Stromal cell of bone marrow (primary cell): ENCODE measurements at places on chromosomes 1 and 21.

DNA sequence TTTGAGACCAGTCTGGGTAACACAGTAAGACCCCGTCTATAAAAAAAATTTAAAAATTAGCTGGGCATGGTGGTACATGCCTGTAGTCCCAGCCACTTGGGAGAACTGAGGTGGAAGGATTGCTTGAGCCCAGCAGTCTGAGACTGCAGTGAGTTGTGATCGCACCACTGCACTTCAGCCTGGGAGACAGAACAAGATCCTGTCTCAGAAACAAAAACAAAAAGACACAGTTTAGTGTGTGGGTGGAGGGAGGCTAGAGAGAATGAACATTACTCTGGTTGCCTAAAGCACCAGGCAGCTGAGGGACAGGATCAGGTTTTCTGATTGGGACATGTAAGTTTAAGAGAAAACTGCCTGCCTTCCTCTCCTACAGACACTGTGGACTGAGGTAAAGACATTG, 42.3 kb downstream of the VAMP4 start:
- no peak for DNase-seq

- no peak for DNase-seq
These were observed 165.0 kb upstream of the PLXNA2 start for GRCh38 chr1:208409176-208409575.

GRCh38 chr1:14138687-14139086, 438.7 kb downstream of the PRDM2 start:
- no peak for DNase-seq

- DNase-seq: no peak
These were observed 10.9 kb downstream of the CFAP107 start for GRCh38 chr1:12756768-12757413.

- no peak for DNase-seq
These were observed 249.9 kb downstream of the FMN2 start for GRCh38 chr1:240341365-240342250.

- DNase-seq: no peak
These were observed 23.5 kb upstream of the LMO4 start for GRCh38 chr1:87305151-87305550.

- no peak for DNase-seq
These were observed 23.9 kb downstream of the INPP5B start for GRCh38 chr1:37922767-37923550.

- peak; percentile 75 for DNase-seq
These were observed 38.1 kb downstream of the HSD3B2 start for GRCh38 chr1:119453021-119453420.

- DNase-seq: no peak
These were observed 25.0 kb downstream of the SDC3 start for GRCh38 chr1:30883389-30884172.

DNA sequence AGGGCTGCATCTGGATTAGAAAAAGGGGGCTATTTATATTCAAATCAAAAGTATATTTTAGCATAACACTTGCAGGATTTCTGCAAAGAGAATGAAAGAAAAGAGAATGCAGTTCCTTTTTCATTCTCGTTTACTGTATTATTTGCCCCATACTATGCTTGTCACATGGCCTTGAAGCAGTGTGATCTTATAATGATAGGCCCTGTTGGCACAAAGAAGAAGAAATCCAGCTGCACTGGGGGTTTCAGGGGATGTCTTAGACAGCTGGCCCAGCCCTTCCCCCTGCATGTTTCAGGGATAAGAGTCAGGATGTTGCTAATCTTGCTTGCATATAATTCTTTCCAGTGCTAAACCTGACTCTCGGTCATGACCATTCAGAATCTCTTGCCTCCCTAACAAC, 369.5 kb downstream of the SEC16B start:
- no peak for DNase-seq

- no peak for DNase-seq
These were observed 50.7 kb upstream of the LGALS8 start for GRCh38 chr1:236472850-236473788.

DNA sequence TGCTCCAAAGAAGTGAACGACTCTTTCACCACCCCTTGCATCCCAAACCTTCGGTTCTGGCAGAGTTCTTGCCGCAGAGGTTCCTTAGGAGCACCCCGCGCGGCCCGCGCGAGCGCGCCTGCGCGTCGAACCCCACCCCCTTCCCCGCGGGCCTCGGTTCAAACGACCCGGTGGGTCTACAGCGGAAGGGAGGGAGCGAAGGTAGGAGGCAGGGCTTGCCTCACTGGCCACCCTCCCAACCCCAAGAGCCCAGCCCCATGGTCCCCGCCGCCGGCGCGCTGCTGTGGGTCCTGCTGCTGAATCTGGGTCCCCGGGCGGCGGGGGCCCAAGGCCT, at the start of gene C1orf56:
C1orf56 (plus strand) TSS at position 161 of the 334 bp plus-strand sequence; CDS start at position 258, 97 bp downstream.
- no peak for DNase-seq

GRCh38 chr1:25126562-25126961, 105.7 kb downstream of the SYF2 start:
- DNase-seq: no peak

GRCh38 chr1:5982276-5982675, 9.9 kb downstream of the NPHP4 start:
- no peak for DNase-seq

DNA sequence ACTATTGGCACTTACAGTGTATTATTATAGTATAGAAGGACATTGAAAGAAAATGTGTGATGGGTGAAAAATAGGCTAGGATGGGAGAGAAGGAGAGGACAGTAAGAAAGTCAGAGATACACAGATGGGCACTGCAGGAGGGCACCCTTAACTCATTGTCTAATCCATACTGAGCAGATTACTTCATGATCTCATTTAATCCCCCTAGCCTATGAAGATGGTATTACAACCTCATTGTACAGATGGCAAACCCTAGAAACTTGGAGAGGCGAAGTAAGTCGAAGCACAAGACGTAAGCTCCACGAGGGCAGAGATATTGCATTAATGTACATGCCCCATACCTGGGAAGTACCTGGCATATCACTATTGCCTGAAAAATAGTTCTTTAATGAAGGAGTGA, 346.9 kb upstream of the DAB1 start:
- no peak for DNase-seq

- no peak for DNase-seq
These were observed 76.5 kb downstream of the CD58 start for GRCh38 chr1:116494353-116494692.

- no peak for DNase-seq
These were observed 8.2 kb downstream of the PLA2G5 start for GRCh38 chr1:20078171-20078651.

DNA sequence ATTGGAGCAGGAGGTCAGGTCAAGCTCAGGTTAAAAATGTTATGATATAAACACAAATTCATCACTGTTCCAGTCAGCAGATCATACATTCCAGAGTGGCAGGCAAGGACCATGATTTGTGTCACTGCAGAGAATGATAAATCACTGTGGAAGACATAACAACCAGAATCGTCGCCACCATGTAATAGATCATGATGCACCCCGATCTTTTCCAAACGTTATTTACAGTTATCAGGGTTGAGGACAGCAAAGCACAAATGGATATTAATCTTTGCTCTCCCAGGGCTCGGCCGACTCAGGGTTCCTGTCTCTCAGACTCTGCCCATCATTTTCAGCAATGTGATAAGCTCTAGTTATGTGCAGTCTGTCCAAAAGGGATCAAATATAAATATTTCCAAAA, 122.7 kb downstream of the ZBTB18 start:
- DNase-seq: no peak

- DNase-seq: no peak
These were observed 486 bp downstream of the SLC27A3 start for GRCh38 chr1:153775458-153776327.

DNA sequence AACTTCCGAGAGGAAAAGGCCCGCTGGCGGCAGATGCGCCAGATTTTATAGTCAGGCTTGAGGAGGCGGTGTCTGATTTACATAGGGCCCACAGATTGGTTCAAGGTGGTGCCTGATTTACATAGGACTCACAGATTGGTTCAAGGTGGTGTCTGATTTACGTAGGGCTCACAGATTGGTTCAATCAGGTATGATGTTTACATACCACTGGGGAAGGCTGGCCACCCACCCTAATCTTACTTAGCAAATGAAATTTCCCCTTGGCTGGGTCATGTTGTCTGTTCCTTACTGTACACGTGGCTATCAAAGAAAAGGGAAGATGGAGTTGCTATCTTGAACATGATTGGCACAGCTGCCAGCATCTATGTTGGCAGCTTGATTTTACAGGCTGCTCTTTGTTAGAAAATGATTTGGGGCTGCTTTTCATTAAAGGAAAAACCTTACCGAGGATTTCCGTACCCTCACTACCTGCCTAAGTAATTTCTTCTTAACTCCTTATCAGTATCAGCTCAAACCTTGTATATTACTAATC, 96.3 kb downstream of the SETD4 start:
- DNase-seq: no peak

- no peak for DNase-seq
These were observed 99.5 kb downstream of the CACHD1 start for GRCh38 chr1:64569411-64569810.

- peak; percentile 76 for DNase-seq
These were observed 76.1 kb upstream of the CNIH3 start for GRCh38 chr1:224539971-224540370.

GRCh38 chr1:20355828-20356735, 65.4 kb downstream of the VWA5B1 start:
- DNase-seq: no peak

GRCh38 chr1:155079487-155080311, 1.1 kb downstream of the EFNA3 start:
- DNase-seq: no peak

DNA sequence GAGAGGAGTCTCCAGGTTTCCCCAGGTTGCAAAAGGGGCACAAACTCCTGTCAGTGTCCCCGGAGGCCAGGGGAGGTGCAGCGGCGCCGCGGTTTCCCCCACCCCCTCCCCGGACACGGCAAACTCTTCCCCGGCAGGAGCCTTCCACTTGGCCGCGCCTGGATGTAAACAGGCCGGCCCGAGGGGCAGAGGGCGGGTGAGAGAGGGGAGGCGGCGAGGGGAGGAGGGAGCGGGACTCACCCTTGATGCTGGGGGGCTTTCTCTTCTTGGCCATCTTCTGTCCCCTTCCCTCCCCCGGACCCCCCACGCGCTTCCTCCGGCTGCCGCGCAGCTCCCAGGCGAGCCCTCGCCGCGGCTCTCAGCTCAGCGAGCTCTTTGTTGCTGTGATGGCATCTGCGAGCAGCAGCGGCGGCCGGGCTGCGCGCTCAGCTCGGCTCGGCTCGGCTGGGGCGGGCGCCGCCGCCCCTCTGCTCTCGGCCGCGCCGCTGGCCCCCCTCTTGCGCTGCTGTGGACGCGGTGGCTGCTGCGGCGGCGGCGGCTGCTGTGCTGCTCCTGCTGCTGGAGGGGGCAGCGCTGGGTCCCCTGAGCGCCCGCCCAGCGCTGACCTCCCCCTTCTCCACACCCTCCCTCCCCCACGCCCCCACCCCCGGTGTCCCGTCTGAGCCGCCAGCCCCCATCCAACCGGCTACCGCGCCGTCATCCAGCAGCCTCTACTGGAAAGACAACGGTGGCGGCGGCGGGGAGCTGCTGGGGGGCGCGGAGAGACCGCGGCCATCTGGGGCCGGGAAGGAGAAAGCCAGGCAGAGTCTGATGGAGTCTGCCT, 4.9 kb upstream of the SLC44A5 start:
- DNase-seq: no peak

GRCh38 chr1:182217071-182217470, 155.6 kb upstream of the ZNF648 start:
- peak; percentile 11 for DNase-seq

DNA sequence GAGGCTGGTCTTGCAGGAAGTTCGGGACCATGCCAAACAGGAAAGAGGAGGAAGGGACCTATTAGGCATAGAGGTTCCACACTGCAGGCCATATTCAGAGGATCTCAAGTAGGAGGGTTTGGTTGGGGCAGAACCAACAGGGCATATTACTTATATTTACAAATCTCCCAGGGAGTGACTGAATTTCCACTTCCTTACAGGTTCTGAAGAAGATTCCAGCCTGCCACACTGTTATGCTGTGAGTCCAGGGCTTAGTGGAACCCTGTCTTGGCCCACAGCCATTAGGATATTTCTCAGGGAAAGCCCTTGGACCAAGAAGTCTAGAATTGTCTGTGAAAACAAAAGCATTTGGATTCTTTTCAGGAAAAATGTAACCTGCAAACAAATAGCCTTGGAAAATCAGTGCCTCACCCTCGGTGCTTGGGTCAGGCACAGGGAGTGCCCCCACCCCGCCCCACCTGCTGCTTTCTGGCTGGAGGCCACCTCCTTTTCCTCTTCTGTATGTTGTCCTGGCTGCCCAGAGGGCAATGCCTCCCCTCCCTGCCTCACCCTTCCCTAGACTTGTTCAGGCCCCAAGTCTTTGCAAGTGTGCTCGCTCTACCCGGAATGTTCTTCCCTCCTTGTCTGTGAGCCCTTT, 41.0 kb upstream of the JUN start:
- DNase-seq: no peak

DNA sequence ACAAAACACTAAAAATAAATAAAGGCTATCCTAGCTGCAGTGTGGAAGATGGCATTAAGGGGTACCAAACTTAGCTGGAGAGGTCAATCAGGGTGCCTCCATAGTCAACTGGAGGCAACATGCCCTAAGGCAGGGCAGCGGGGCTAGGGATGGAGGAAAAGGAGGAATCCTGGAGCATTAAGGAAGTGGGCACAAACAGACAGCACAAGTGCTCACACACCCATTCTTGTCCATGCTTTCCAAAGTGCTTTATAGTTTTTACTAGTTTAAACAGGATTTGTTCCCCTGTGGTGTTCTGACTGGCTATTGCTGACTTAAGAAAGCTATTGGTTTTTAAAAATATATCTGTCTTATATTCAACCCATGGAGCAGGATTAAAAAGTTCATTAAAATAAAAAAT, 33.3 kb downstream of the TCEANC2 start:
- DNase-seq: no peak

DNA sequence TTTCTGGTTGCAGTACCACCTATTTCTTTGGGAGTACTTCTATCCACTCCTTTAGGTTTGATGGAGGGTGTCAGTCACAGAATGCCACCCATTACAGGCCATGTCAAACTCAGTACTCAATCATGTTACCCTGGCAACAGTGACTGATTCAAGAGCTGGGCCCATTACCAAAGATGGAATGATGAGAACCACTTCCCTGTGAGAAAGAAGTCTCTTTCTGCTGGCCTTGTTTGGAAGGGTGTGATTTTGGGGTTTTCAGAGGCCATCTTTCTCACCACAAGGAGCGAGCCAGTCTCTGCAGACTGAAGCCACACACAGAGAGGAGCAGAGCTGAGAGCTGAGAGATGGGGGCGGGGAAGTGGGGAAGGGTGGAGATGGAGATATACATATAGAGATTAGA, 13.9 kb upstream of the STUM start:
- DNase-seq: no peak

DNA sequence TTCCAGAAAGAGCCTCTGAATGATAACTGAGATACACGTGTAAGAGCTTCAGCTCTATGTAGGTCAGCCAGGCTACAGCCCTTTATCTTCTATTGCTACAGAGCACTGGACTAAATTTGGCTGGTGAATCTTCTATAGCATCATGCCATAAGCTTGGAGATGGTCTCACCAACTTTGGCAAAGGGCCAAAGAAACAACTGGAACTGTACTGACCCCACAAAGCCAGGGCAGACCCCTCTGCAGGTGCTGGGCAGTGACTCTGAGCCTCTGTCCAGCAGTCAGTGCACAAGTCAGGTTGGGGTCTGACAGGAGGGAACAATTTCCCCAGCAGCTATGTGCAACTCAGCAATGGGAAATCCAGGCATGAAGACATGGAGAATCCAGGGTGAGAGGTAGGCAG, 57.8 kb upstream of the NFASC start:
- no peak for DNase-seq
